ENCODE measurements at places on chromosomes 1 and 21. TPM values are rescaled to one million over a fixed set of nuclear protein-coding genes. Genes with fewer than 3 reads are reported as not detected.

Gene ANKRD35
- 8.8 TPM for total RNA-seq

Gene ZMYND12
- 0.96 TPM for total RNA-seq

Gene CYP4Z1
- total RNA-seq: not detected

Gene SPAG17
- total RNA-seq: not detected

Gene TEX35
- not detected for total RNA-seq

All from epithelial cell of alveolus of lung (primary cell).